ENCODE measurements at places on chromosomes 13 and 19. TPM values are rescaled to one million over a fixed set of nuclear protein-coding genes. Genes with fewer than 3 reads are reported as not detected.

SULT2B1 gene
- total RNA-seq: 2.8 TPM

ATP8B3 gene
- 7.4 TPM for total RNA-seq

METTL21C gene
- total RNA-seq: not detected

DACT3 gene
- 0.55 TPM for total RNA-seq

C19orf18 gene
- total RNA-seq: 0.38 TPM

CATSPERD gene
- 0.03 TPM for total RNA-seq

C1QTNF9B gene
- not detected for total RNA-seq

EBI3 gene
- total RNA-seq: 0.67 TPM

CGB5 gene
- total RNA-seq: not detected

GIPC3 gene
- 0.11 TPM for total RNA-seq

PSG6 gene
- total RNA-seq: not detected

DNAJB1 gene
- 44.6 TPM for total RNA-seq

CEACAM5 gene
- total RNA-seq: not detected

DMKN gene
- total RNA-seq: 182 TPM

FFAR2 gene
- total RNA-seq: not detected

SLC7A10 gene
- total RNA-seq: 2.4 TPM

DNAJC15 gene
- 0.45 TPM for total RNA-seq

VSIG10L gene
- 13.2 TPM for total RNA-seq

PCDH20 gene
- 1.4 TPM for total RNA-seq

ZNF85 gene
- 0.26 TPM for total RNA-seq

FUT6 gene
- total RNA-seq: not detected

VSTM1 gene
- not detected for total RNA-seq

SHD gene
- 1.3 TPM for total RNA-seq

PDX1 gene
- not detected for total RNA-seq

GATAD2A gene
- 130 TPM for total RNA-seq

GARIN5A gene
- total RNA-seq: 4.5 TPM

SCAMP4 gene
- total RNA-seq: 35.7 TPM

MUC16 gene
- not detected for total RNA-seq

KLK14 gene
- not detected for total RNA-seq

RXFP2 gene
- not detected for total RNA-seq

KLK4 gene
- total RNA-seq: not detected

URAD gene
- total RNA-seq: not detected

FXYD1 gene
- total RNA-seq: 6.1 TPM

FSD1 gene
- 29.8 TPM for total RNA-seq

ZNF724 gene
- total RNA-seq: 46.8 TPM

PSG7 gene
- total RNA-seq: not detected

MRPS31 gene
- total RNA-seq: 27.0 TPM

PNMA8A gene
- 23.9 TPM for total RNA-seq

SIGLECL1 gene
- total RNA-seq: not detected

SPACA6 gene
- total RNA-seq: 15.0 TPM

RFPL4A gene
- total RNA-seq: not detected

SERPINE3 gene
- 0.18 TPM for total RNA-seq

IGFL2 gene
- 0.17 TPM for total RNA-seq

PDE4C gene
- total RNA-seq: 1.4 TPM

FAM83E gene
- 3.8 TPM for total RNA-seq

MADCAM1 gene
- total RNA-seq: 0.70 TPM

FOSB gene
- total RNA-seq: 10.3 TPM

TECR gene
- total RNA-seq: 99.4 TPM

ZNF776 gene
- 20.4 TPM for total RNA-seq

KLK10 gene
- total RNA-seq: 0.14 TPM
